IMR-90 (cell line): ENCODE measurements at places on chromosomes 3 and 15.
A peak's percentile ranks its signal among the peaks of the same experiment; 100 is the strongest.

GRCh38 chr3:156536524-156537316, 18.2 kb downstream of the SSR3 start:
- DNase-seq, result peak; percentile 60

DNA sequence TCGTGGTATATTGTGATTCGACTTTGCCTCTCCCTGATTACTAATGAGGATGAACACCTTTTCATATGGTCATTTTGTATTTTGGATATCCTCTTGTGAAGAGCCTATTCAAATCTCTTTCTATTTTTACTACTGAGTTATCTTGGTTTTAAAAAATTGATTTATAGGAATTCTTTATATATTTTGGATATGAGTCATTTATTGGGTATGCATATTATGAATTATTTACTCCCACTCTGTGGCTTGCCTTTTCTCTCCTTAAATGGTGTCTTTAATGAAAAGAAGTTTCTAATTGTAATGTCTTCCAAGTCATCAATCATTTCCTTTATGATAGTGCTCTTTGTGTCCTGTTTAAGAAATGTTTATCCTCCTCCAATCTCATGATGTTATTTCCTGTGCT, 191.5 kb upstream of the DPH6 start:
- peak; percentile 33 for DNase-seq

DNA sequence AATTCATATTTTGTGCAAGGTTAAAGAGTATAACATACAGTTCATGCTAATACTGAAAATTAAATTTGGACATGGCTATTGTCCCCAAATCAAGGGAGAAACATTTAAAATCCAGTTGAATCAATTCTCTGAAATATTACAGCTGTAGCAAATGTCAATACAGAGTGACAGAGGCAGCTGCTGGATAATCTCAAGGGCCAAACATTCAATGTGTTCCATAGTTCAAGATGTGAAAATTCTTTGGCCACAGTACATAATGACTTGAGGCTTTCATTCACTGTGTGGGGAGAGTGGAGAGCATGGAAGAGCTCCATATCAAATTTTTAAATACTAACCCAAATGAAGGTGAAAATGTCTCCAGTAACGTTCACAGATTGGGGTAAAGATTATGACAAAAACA, 1192.8 kb upstream of the CADM2 start:
- no peak for DNase-seq

DNA sequence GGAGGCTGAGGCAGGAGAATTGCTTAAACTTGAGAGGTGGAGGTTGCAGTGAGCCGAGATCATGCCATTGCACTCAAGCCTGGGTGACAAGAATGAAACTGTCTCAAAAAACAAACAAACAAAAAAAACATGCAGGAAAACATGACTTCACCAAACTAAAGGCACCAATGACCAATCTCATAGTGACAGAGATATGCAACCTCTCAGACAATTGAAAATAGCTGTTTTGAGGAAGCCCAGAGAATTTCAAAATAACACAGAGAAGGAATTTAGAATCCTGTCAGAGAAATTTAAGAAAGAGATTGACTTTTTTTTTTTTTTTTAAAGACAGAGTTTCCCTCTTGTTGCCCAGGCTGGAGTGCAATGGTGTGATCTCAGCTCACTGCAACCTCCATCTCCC, 26.1 kb downstream of the NCBP2 start:
- DNase-seq, result no peak

DNA sequence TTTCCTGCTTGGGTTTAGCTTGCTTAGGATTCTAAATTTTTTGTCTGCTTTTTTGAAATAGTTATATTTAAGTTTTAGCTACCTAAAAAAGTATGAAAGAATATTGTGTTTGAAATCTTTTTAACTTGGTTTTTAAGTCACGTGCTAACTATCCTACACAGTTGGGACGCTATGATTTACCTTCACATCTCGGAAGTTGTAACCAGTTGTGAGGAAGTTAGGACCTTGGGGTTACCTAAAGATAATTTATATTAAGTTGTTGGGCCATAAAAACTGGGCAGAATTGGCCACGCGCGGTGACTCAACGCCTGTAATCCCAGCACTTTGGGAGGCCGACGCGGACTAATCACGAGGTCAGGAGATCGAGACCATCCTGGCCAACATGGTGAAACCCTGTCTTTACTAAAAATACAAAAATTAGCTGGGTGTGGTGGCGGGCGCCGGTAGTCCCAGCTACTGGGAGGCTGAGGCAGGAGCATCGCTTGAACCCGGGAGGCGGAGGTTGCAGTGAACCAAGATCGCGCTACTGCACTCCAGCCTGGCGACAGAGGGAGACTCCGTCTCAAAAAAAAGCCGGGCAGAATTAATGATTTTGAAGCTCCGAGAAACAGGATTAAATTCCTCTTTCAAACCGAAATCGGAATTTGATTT, 1.0 kb downstream of the ZFAND6 start:
- peak; percentile 58 for DNase-seq

- no peak for DNase-seq
Measured at GRCh38 chr15:54803987-54804386, 392.8 kb downstream of the RSL24D1 start.

- no peak for DNase-seq
Measured at GRCh38 chr15:53297828-53298227, 461.6 kb downstream of the WDR72 start.
